ENCODE measurements at places on chromosomes 5 and 9.

- peak; percentile 16 for DNase-seq
These were observed 75.4 kb downstream of the NUDT12 start for GRCh38 chr5:103487218-103487617.

- DNase-seq, result no peak
These were observed 50.6 kb downstream of the MARCHF11 start for GRCh38 chr5:16128944-16129343.

DNA sequence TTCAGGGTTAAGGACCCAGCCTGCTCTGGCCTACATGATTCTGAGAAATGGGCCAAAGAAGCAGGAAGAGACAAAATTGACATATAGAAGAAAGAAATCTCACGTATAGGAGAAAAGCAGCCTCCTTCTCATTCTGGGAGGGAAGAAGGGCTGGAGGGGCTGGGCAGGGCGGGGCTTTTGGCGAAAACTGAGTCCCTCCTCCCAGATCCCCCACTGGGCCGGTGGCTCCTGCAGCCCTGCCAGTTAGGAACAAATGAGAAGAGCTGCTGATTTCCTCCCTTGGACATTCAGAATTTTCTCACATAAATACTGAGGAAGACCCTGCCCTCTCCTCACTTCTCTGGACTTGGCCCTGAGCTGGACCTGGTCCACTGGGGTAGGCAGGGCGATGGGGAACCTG is at the start of gene WNT8A:
Gene WNT8A, plus strand, starts transcription at position 332 of the 400 bp plus-strand sequence. CDS start 95 bp downstream, outside the sequence.
- no peak for DNase-seq

- DNase-seq, result no peak
These were observed 70.4 kb downstream of the HRH2 start for GRCh38 chr5:175728316-175728715.

DNA sequence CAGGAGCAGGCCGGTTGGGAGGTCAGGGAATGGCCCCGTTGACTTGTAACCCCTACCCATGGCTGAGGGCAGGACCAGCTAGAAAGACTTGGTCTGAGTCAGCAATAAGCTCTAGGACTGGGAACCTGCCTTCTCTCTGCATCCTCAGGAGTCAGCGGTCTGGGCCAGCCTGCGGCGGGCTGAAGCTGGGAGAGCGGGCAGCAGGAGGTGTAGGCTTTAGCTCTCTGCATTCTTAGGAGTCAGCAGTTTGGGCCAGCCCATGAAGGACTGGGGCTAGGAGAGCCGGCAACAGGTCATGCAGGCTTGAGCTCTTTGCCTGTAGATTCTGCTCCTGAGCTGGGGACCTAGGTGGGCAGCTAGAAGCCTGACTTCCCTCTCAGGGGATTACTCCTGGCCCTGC is 6.4 kb upstream of the SMIM32 start:
- DNase-seq, result no peak

DNA sequence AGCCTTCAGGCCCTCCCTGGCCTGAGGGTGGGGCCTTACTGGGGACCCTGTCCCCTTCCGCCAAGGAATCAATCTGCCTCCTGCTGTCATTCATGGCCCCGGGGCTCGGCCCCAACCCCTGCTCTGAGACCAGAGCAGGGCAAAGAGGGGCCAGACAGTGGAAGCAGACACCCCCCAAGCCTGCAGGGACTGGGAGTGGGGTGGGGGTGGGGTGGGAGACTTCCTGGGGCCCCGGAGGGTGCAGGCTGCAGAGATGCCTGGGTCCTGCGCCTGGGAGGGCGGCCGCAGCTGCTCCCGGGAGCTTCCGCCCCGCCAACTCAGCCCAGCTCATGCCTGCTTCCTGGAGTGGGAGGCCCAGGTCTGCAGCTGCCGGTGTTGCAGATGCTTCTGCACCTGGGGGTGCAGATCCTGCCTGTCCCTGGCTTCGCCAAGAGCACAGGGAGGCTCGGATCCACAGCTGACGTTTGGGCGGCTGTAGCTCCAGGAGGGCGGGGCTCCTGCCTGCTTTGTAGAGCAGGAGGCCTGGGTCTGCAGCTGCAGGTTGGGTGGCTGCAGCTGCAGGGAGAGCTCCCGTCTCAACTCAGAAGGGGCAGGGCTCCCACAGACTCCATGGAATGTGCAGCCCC is 6.2 kb downstream of the KIF4B start:
- no peak for DNase-seq

DNA sequence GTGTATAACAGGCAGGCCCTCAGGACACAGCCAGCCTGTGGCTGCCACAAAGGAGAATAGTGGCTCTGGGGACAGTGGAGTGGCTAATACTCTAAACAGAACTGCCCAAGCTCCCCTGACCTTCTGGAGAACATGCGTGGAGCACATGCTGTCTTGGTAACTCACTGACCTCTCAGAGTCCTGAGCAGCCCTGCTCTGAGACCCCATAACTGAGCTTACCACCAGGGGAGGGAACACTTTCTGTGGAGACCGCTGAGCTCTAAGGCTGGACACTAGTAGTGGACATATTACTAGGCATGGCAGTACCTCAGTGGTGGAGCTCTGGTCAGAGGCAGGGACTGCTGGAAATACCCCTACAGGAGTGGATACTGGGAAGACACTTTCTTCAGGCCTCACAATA is 60.2 kb upstream of the SPTLC1 start:
- no peak for DNase-seq

DNA sequence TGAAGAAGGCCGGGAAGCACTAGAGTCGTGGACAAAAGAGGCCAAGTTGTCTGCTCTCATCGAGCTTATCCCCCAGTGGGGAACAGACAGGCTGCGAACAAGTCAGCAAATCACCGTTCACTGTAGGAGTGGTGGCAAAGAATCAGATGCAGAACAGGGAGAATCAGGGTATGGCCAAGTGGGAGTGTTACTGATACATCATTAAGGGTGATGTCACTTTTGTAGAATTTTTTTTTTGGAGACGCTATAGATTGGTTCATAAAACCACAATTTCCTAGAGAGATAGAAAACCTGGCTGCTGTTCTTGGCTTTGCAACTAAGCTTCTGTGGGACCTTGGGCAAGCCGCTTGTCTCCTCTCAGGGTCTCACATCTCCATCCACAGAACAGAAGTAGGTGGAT is 21.3 kb downstream of the SPRY4 start:
- peak; percentile 56 for DNase-seq

DNA sequence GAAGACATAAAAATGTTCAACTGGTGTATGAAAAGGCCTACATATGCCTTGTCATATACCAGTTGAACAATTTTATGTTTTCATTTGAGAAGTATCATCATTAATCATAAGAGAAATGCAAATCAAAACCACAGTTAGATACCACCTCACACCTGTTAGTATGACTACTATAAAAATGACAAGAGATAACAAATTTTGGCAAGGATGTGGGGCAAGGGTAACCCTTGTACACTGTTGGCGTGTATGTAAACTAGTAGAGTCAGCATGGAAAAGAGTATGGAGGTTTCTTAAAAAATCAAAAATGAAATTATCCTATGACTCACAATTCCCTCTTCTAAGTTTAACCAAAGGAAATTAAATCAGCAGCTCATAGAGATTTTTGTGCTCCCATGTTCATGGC is 250.4 kb upstream of the ST8SIA4 start:
- no peak for DNase-seq

DNA sequence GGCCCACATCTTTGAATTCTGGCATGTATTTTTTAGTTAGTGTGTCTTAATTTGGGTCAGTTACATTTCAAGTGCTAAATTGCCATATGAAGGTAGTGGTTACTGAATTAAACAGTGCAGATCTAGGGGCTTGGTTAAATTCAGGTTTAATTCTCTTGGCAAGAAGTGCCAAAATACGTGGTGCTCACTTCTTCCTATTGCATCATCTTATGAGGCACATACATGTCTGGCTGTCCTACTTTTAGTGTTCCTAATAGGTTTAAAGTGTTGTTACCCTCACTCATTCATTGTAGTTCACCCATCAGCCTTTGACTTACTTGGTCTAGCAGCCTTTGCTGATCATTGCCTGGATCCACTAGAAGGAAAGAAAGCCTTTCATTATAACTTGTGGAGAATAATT is 59.5 kb downstream of the RPS6 start:
- DNase-seq, result peak; percentile 13

- no peak for DNase-seq
These were observed 22.4 kb downstream of the MACIR start for GRCh38 chr5:103280967-103281366.
